Right ventricle myocardium superior (tissue), 1 donor: ENCODE measurements at places on chromosomes 2 and 18. TPM values are rescaled to one million over a fixed set of nuclear protein-coding genes. Genes with fewer than 3 reads are reported as not detected.

DNA sequence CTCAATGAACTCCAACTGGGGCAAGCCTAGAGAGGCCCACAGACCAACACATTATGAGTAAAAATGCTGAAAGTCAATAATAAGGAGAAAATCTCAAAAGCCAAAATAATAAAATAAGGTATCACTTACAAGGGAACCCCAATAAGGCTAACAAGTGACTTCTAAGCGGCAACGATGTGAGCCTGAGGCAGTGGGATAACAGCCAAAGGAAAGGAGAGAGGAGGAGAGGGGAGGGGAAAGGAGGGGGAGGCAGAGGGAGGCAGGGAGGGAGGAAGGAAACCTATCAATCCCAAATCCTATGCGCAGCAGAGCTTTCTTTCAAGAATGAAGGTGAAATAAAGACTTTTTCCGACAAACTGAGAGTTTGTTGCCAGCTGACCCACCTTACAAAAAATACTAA, 6.0 kb upstream of the NFATC1 start:
- no peak for DNase-seq

DNA sequence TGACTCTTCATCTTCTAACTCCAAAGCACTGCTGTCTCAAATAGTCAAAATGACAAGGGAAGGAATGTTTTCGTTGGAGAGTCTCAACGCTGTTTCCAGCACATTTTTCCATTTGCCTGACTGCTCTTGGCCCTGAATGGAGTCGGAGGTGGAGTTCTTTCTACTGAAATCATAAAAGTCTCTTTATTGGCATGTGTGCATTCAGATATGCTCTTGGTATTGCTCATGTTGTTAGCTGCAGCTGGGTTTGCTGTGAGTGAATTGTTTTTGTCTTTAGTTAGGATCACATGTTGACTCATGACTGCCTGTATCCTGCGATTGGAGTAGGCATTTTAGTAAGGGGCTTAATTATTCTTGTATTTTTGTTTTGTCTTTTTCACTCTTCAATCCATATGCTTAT, 16.8 kb downstream of the TMEM17 start:
- no peak for DNase-seq

- no peak for DNase-seq
These were observed 49.7 kb upstream of the CCDC85A start for GRCh38 chr2:56133931-56134629.

XDH gene
- 0.13 TPM for total RNA-seq

C1QL2 gene
- not detected for total RNA-seq

- DNase-seq, result no peak
These were observed 5.7 kb downstream of the TCF4 start for GRCh38 chr18:55582325-55582724.

IL36A gene
- not detected for total RNA-seq

- DNase-seq, result no peak
These were observed 33.0 kb downstream of the COL5A2 start for GRCh38 chr2:189146553-189146952.

DNA sequence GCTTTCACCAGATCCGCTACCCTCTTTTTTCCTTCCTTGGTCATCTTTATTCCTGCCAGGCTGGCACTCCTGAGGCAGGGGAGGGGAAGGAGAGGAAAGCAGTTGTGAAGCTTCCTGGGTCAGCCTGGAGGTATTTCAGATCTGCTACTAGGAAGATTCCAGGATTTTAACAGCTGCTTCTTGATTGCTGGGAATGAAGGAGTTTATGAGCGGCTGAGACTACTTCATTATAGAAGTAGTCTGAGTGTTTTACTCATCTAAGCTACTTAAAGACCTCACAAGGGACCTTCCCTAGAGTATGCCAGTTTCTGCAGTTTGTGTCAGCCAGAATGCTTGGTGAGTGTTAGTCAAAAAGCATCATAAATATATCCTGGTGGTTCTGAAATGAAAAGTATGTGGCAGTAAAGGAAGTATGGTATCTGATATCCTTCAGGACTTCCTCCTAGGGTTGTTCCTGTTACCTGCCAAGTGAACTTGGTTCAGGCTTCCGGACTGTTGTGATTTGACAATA, 1.9 kb downstream of the TANC1 start:
- DNase-seq, result no peak

KCNK3 gene
- total RNA-seq, result 2.7 TPM

GREB1 gene
- total RNA-seq, result 9.0 TPM

RELCH gene
- 10.0 TPM for total RNA-seq

DNA sequence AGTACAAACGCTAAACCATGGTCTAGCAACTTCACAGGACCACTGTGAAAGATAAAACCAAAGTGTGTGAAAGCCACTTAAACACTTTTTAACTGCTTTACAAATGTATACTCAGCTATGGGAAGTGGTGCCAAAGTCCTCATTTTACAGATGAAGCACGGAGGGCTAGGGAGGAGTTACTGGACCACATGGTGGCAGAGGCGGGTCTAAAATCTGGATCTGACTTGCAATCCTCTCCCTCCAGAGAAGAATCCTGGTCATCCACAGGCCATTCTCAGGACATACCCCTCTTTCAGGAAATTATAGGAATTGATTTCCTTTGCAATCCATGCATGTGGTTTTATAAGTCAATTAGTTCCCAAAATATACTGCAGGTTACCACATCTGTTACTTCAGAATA, 84.6 kb upstream of the GYPC start:
- no peak for DNase-seq

DNA sequence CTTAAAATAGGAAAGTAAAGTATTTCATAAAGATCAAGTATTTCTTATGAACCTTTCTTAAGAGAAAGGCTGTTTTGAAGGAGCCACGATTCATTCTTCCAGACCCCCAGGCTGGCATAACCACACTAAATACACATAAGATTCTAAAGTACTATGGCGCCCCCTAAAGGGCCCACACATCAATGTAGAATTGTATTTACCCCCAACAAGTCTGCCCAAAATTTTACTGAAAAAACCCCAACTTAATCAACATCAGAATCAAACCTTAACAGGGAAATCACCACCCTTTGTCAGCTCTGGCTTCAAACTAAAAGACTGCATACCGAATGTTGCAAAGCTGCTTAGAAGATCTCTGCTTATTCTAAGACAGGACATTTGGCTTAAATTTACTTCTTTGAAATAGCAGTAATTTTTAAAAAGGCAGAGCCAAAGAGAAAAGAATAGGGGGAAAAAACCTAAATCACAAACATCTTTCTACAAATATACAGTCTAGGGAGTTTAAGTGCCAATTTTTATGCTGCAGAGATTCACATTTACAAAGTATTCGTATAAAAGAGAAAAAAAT, 20.4 kb upstream of the BCL2 start:
- no peak for DNase-seq

- DNase-seq, result peak; percentile 64
These were observed 775.5 kb downstream of the RNF144A start for GRCh38 chr2:7692657-7693161.

GRCh38 chr2:9548506-9548905, 7.1 kb downstream of the ADAM17 start:
- DNase-seq, result no peak

DNA sequence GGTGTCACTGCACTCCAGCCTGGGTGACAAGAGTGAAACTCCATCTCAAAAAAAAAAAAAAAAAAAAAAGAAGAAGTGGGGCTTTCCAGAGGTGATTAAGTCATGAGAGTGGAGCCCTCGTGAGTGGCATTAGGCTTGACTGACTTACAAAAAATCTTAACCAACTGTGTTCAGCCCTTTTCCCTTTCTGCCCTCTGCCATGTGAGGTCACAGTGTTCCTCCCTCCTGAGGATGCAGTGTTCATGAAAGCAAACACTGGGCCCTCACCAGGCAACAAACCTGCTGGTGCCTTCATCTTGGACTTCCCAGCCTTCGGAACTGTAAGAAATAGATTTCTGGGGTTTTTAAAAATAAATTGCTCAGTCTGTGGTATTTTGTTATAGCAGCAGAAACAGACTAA, 37.0 kb upstream of the METTL21A start:
- no peak for DNase-seq

GRCh38 chr2:64234785-64235184, 90.6 kb upstream of the PELI1 start:
- DNase-seq, result no peak

DNA sequence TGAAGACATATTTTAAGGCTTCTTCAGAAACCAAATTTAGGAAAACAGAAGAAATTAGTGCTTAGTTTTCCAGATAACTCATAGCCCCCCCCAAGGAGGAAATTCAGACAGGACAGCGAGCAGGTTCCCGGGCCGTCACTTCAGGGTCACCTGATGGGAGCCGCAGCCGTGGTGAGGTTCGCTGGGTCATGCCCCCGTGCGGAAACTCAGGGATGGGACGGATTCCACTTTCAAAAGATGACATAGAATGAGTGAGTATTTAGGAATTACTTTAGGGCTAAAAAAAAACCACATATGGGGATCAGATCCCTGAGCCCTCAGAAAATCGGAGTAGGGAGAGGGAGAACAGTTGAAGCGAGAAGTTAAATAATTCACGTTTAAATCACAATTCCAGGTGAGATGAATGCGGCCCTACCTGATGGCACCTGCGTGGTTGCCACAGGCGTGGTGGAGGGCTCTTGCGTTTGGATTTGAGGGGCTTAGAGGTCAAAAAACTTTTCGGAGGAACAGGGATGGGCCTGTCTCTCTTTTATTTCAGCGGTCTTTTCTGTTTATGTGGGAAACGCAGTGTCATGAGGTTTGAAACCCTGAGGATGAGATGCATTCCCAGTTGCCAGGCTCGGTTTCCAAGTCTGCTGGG, 114.4 kb downstream of the NFATC1 start:
- DNase-seq, result no peak

STPG4 gene
- not detected for total RNA-seq

DNA sequence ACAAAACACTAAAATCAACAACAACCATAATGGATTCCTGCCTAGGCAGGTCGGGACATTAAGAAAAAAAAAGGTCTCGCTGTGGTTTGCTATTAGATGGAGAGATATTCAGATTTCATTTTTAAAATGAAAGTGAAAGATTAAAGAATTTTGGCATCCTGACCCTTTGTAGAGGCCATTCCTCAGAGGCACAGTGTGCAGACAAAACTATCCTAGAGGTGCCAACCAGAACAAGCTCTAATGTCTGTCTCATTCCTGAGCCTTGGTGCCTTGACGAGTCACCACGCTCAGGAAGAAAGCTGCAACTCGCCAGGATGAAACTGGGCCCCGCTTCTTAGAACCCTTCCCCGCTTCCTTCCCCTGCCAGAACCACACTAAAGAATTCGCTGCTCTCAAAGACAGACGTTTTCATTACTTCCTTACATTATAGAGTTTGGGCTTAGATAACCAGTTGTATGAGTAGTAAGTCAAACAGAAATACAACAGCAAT, 156.0 kb downstream of the TGIF1 start:
- DNase-seq, result no peak

DNA sequence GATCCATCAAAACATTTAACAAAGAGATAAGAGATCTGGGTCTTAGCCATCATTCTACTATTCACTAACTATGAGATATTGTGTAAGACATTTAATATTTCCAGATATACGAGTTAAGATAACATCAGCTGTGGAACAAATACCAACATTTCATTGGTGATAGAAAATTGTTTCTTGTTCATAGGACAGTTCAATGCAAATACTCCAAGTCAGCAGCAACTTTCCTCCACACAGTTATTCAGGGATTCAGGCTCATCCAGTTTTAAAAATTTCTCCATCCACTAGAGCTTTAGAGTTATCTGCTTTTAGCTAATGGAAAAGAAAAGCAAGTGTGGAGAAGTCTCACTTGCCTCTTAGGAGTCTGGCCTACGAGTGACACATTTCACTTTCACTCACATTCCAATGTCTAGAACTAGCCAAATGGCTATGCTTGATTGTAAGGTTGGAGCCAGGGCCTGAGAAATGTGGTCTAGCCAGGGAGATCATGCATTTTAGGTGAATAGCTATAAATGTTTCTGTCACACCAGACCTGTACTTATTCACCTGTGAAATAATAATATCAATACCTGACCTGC, 119.3 kb upstream of the MAPRE2 start:
- DNase-seq, result no peak

- no peak for DNase-seq
These were observed 416.1 kb downstream of the RNF144A start for GRCh38 chr2:7333189-7333765.

MAL gene
- total RNA-seq, result 5.5 TPM

- DNase-seq, result no peak
These were observed 177.5 kb downstream of the GFPT1 start for GRCh38 chr2:69209482-69209881.

NOSTRIN gene
- 14.0 TPM for total RNA-seq

DNA sequence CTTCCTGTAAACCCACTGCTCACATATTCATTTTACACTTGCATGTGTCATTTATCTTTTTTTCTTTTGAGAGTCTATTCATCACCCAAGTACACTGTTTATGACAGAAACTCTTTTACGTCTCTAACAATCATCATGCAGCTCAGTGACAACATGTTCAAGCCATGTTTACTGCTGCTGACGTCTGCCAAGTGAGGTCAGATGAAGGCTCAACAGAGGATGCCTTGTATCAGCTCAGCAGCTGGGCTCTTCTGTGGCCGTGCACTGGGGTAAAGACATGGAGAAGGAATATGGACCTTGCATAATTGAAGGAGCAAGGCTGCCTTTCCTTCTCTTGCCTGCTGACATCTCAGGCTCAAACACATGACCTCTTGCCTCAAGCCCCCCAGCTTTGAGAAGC, 99.6 kb downstream of the ADD2 start:
- no peak for DNase-seq

DNA sequence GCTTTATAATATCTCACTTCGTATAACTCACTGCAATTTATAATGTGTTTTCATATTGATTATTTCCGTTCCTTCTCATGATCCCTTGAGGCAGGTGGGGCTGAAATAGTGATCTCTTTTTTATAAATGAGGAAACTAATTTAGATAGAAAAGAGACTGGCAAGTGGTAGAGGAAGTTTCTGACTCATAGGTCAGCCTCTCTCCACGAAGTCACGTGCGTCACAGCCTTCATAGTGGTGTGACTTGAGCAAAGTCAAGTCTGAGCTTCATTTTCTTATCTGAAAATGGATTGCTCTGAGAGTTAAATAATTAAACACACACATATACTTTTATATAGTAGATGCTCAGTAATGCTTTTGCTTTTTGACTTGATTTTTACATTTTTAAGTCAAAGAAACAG, 19.9 kb downstream of the ABCG5 start:
- DNase-seq, result no peak

RSAD2 gene
- total RNA-seq, result 3.4 TPM
